ENCODE measurements at places on chromosomes 3 and 15. TPM values are rescaled to one million over a fixed set of nuclear protein-coding genes. Genes with fewer than 3 reads are reported as not detected.

Gene C3orf85
- polyA plus RNA-seq = 18.6 TPM

Gene GP5
- 0.61 TPM for polyA plus RNA-seq

Gene NDN
- polyA plus RNA-seq = 73.4 TPM

Gene FBXO45
- 14.0 TPM for polyA plus RNA-seq

Gene SEC11A
- 264 TPM for polyA plus RNA-seq

Gene WDR93
- 3.4 TPM for polyA plus RNA-seq

Data from renal pelvis (tissue), 12 donors.